ENCODE measurements at places on chromosomes 7 and 10.
A peak's percentile ranks its signal among the peaks of the same experiment; 100 is the strongest.

DNA sequence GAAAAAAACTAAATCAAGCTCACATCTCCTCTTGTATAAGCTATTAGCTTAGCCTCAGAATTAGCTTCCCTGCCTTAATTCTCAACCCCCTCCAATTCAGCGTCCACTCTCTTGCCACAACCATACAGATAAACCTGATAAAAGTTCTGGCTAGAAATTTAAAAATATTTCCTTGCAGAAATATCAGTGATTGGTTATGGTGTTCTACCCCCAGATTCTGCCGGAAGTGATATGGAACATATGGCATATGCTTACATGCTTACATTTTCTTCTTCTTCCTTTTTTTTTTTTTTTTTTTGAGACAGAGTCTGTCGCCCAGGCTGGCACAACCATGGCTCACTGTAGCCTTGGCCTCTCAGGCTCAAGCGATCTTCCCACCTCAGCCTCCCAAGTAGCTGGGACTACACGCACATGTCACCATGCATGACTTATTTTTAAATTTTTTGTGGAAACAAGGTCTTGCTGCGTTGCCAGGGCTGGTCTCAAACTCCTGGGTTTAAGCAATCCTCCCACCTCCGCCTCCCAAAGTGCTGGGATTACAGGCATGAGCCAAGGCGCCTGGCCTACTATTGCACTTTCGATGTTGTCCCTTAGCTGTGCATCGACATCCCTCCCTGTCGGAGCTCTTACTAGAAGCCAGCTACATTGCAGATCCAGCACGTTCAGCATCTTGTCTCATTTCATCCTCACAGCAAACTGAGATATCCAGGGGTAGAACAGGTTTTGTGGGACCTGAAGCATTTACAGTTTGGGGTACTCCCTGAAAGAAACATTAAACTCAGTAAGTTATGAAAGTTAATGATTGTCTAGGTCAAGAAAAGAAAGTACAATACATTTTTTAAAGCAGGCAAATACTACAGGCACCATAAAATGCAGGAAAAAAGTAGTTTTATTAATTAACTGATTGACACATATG lies 205.6 kb upstream of the TCF7L2 start:
- no peak for DNase-seq

DNA sequence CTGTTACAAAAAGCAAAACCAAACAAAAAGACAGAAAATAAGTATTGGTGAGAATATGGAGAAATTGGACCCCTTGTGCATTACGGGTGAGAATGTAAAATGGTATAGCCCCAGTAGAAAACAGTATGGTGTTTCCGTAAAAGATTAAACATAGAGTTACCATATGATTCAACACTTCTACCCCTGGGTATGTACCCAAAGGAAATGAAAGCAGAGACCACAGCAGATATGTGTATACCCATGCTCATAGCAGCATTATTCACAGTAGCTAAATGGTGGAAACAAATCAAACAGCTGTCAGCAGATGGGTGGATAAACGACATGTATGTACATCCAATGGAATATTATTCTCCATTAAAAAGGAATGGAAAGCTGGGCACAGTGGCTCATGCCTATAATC lies 42.4 kb downstream of the STARD3NL start:
- DNase-seq, result no peak

DNA sequence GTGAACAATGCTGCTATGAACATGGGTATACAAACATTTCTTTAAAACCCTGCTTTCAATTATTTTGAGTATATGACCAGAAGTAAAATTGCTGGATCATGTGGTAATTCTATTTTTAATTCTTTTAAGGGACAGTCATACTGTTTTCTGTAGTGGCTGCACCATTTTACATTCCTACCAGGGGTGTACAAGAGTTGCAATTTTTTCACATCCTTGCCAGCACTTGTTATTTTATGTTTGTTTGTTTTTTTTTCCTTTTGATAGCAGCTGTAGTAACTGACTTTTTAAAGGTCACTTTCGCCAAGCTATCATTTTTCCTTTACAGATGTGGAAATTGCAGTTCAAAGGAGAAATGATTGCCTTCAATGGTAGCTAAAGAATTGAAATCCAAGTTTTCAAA lies 99.5 kb downstream of the GPR85 start:
- DNase-seq, result no peak

DNA sequence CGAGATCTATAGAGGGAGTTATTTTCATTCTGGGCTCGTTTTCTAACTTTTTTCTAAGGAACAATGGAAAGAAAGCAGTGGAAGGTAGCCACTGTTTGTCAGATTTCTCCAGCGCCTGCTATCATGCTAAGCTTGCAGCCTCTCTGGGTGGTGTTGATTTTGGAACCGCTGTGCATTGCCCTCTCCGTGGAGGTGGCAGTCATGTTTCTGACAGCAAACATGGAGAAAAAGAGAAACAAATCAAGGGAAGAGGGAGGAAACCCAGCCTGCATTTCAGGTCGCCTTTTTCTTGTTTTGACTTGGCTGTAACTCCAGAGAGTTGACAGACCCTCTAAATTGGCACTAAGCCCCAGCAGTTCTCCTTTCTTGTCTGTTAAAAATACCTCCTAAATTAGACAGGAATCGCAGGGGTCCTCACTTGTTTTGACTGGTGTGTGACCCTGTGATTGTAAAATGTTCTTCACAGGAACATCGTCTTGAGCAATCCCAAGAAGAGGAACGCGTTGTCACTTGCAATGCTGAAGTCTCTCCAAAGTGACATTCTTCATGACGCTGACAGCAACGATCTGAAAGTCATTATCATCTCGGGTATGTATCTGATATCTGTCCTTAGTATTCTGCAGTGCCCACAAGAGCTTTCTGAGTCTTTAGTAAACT lies 4.8 kb downstream of the ECHDC3 start:
- no peak for DNase-seq

- no peak for DNase-seq
Observed at GRCh38 chr7:43570688-43571365, 12.1 kb upstream of the STK17A start.

DNA sequence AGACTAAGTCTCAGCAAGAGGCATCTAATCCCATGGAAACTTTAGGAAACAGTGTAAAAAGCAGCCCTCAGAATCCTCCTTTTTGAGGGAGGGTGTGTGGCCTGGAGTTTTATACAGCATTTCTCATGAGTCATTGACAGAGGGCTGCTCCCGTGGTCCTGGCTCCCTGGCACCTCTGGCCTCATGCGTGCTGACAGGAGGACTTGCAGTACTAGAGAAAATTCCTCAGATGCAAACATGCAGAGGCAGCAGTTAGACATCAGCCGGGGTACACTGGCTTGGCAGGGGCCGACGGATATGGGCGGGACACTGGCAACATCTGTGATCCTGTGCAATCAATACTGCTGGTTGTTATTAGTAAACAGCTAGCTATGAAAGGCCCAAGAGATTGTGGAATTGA lies 925.1 kb upstream of the CELF2 start:
- peak; percentile 86 for DNase-seq

- no peak for DNase-seq
Observed at GRCh38 chr7:106082087-106082854, 29.8 kb downstream of the SYPL1 start.

DNA sequence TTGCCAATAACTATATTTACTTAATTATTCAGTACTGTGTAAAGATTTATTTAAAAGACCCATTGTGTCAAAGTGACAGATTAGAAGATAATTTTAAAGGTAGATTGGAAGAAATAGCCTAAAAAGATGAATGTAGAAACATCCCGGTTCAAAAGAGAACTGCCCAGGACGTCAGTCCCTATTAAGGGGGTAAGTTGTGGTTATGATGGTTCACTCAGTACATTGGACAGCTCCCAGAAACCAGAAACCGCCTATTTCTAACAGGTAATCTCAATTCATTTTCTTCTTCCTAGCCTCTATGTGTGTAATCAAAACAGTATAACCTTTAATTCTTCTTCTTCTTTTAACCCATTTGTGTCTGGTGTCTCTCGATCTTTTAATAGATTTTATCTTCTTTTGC lies 1.5 kb upstream of the FERD3L start:
- no peak for DNase-seq

DNA sequence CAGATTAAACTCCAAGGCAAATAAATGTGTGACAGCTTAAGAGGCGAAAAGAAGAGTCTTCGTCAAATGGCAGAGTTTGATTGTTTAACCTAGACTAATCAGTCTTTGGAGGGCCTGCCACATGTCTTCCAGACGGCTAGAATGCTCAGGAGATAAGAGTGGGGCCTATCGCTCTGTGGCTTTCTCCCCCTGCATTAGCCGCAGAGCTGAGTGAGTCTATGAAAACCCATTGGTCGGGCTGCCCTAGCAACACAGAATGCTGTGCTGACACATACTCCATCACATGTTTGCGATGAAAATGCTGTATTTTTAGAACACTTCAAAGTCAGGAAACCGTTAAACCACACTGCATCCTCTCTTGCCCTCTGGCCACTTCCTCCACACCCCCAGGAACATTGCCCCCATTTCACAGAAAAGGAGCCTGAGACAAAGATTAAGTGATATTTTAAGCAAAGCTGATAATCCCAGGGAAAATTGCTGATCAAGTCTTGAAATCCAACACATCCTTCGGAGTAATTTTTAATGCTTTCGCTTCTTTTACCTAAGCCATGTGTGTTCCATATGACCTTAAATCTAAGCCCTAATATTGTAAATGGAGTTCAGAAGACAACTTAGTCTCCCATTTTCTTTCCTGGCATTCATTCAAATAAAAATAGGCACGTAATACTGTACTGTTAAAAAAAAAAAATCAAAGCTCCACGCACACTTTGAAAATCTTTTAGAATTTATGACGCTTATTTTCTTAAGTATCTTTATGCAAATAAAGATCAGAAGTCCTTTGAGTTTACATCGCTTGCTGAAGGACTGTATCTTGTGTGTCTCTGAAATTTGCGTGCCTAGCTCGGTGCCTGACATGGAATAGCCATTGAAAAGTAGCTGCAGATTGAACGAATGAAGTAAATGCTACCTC lies 161.2 kb downstream of the CELF2 start:
- no peak for DNase-seq

DNA sequence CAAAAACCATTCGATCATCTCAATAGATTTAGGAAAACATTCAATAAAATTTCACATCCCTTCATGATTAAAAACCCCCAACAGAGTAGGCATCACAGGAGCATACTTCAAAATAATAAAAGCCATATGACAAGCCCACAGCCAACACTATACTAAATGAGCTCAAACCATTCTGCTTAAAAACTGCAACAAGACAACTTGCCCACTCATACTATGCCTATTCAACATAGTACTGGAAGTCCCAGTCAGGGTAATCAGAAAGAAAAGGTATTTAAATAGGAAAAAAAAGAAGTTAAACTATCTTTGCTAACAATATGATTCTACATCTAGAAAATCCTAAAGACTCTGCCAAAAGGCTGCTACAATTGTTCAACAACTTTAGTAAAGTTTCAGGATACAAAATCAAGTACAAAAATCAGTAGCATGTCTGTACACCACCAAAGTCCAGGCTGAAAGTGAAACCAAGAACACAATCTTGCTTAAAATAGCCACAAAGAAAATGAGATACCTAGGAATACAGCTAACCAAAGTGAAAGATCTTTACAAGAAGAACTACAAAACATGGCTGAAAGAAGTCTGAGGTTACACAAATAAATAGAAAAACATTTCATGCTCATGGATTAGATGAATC lies 882.6 kb downstream of the GRM8 start:
- no peak for DNase-seq

DNA sequence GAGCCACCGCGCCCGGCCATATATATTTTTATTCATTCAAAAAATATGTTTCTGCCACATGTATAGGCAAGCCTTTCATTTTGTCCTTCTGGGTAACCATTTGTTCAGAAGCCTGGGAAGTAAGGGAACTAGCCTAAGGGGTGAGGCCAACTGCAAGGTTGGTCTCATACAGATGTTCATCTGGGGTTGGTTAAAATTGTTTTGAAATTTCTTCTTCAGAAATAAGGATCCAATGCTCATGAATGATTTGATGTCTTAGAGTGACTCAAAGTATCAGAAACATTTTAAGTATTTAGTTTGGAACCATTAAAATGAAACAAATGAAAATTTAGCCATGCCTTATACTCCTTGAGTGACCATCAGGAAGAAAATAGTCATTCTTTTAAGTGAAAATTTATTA lies 397.2 kb downstream of the SUGCT start:
- no peak for DNase-seq

- peak; percentile 76 for DNase-seq
Observed at GRCh38 chr7:36037121-36037662, 115.9 kb upstream of the EEPD1 start.

DNA sequence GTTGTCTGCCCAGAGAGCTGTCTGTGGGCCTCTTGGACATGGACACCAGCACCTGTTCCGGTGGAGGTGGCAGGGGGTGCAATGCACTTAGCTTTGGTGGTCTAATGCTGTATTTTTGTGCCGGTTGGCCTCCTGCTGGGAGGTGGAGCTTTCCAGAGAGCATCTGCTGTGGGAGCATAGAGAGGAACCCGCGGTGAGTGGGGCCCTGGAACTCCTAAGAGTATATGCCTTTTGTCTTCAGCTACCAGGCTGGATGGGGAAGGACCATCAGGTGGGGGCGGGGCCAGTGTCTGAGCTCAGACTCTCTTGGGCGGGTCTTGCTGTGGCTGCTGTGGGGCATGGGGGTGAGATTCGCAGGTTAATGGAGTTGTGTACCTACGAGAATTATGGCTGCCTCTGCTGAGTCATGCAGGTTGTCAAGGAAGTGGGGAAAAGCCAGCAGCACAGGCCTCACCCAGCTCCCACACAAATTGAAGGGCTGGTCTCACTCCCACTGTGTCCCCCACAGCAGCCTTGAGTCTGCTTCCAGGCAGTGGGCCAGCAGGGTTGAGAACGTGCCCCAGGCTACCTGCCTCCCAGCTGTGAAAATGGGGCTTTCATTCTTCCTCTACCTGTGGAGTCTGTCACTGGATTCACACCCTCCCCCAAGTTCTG lies 29.0 kb downstream of the JAKMIP3 start:
- DNase-seq, result no peak

DNA sequence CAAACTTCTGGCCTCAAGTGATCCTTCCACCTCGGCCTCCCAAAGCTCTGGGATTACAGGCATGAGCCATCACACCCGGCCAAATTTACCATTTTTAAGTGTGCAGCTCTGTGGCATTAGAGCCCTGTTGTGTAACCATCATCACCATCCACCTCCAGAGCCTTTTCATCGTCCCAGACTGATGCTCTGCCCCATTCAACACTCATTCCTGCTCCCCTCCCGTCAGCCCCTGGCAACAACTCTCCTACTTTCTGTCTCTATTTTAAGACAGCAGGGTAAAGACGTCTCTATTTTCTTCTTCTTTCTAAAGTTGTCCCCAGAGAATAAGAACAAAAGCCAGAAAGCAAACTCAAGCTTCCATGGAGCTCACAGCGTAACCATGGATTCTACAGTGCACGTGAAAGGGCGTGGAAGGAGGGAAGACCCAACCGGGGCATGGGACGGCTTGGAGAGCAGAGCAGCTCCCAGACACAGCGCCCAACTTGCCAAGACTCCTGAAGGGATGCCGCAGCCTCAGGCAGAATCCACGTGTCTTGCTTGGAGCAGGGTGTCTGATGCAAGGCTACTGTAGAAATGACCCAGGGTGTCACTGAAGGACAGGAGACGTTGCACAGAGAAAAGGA lies 42.7 kb upstream of the PITRM1 start:
- DNase-seq, result no peak

GRCh38 chr7:47100817-47101435 lies 481.0 kb downstream of the TNS3 start:
- no peak for DNase-seq

GRCh38 chr10:22684699-22685098 lies 29.7 kb downstream of the PIP4K2A start:
- DNase-seq, result no peak

Measured in suprapubic skin (tissue), 4 donors.